ENCODE measurements at places on chromosomes 5 and 9.

- DNase-seq: no peak
Observed at GRCh38 chr5:10836986-10837385, 76.0 kb upstream of the DAP start.

DNA sequence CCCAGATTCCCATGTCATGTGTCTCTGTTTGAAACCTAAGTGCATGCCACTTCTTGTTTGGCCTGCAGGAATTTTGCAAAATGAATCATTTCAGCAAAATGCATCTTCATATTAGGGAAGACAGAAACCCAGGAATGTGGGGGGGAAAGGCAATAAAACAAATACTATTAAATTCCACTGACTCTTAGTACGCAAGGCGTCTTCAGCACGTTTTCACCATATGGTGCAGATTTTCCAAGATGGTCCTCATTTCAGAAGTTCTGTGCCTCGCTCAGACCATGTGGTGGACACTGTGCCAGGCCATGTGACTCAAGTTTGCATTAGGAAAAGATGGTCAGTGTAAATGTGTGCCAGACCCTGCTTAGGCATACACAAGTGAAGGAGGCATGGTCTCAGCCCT is 184.0 kb downstream of the ACTL7B start:
- no peak for DNase-seq

GRCh38 chr5:110803467-110804326 is 64.9 kb downstream of the SLC25A46 start:
- no peak for DNase-seq

DNA sequence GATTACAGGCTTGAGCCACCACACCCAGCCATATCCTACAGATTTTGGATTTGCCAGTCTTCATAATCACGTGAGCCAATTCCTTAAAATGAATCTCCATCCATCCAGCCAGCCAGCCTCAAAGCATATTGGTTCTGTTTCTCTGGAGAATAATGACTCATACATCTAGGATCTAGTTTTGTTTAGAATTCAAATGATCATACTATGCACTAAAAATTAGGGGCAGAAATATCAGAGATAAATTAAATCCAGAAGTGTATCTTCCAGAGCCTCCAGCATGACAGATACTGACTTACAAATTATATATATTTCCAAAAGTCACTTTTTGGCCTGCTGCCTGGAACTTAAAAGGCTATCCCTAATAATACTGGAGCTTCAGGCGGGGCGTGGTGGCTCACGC is 119.1 kb upstream of the NR5A1 start:
- no peak for DNase-seq

- no peak for DNase-seq
Observed at GRCh38 chr5:65482736-65483545, 1.2 kb upstream of the ADAMTS6 start.

DNA sequence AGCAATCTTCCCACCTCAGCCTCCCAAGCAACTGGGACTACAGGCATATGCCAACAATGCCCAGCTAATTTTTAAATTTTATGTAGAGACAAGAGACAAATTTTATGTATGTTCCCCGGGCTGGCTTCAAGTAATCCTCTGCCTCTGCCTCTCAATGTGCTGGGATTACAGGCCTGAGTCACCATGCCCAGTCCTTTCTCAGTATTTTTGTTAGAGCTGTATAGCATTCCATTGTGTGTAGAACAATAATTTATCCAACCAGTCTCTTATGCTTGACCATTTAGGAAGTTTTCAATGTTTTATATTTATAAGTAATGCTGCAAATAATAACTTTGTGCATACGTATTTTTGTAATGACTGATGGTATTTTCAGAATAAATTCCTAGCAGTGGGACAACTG is 38.9 kb upstream of the CTXN3 start:
- no peak for DNase-seq

DNA sequence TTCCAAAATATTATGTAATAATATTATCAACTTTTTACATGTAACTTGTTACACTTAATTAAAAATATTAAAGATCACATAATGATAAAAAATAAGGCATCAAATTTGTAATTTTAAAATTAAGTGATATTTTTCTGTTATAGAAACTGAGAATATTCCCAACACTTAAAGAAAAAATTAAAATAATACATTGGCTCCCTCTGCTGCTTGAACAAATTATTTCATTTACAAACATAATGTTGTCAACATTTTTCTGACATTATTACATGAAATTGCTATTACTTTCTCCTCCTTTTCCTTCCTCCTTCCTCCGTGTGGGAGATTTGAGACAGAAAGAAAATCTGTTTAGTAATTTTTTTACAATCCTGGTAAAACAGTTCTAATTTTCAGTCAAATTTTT is 42.3 kb downstream of the RNF180 start:
- no peak for DNase-seq

DNA sequence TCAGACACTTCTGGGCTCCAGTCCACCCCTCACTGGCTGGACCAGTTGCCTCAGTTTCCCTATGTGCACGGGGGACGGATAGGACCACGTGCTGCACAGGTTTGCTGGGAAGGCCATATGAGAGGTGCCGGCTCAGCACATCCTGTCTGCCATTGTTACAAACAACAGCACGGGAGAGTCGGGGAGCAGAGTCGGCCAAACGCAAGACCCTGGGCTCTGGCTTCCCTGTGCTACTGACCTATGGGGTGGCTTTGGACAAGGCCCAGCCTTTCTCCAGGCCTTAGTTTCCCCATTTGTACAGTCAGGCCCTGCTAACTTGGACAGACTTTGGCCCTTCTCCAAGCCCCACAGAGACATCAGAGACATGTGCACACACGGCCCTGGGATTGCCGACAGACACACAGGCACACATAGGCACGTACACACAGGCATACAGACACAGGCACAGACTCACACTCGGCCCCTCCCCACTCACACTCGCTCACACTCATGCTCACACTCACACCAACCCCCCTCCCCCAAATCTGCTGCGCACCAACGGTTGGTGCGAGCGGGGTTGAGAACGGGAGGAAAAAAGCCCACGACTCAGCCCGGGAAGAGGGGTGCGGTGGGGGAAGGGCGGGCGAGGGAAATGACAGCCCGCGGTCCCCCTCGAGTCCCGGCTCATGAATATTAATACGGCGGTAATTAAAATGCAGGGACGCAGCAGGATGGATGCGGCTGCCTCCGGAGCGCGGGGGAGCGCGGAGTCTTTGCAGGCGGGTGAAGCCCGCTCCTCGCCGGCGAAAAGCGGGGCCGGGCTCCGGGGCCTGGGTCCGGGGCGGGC is 133.0 kb downstream of the C9orf50 start:
- no peak for DNase-seq

- no peak for DNase-seq
Observed at GRCh38 chr9:88604836-88605511, 70.0 kb downstream of the NXNL2 start.

GRCh38 chr5:58122157-58122556 is 337.7 kb downstream of the PLK2 start:
- DNase-seq: no peak

- no peak for DNase-seq
Observed at GRCh38 chr9:33932078-33932807, 115.3 kb downstream of the UBE2R2 start.

- no peak for DNase-seq
Observed at GRCh38 chr5:83026930-83027687, 50.1 kb downstream of the TMEM167A start.
